ENCODE measurements at places on chromosomes 1 and 21.

- no peak for DNase-seq
Measured at GRCh38 chr1:115748401-115749150, 19.9 kb downstream of the CASQ2 start.

DNA sequence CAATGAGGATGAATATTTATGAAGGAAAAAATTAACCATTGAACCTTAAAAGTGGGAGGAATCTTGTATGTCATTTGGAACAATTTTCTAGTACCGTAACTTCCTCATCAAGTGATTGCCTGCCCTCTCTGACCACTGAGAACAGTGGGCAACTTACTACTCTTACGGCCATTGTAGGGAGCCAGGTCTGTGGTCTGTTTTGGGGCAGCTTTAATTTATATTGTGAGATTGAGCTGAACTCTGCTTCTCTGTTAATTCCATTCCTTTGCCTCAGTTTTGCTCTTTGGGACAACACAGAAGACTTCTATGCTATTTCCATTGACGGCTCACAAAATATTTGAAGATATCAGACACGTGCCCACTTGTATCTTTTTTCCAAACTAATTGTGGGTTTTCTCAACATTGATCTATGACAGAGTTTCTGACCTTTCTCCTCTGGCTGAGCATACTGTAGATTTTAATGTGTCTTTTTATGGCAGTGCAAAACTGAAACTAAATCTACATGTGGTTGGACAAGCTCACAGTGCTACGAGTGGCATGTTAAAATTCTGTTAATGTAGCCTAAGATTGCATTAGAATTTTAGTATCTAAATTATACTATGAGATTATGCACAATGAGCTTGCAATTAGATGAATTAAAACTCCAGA lies 27.8 kb upstream of the ZNF281 start:
- DNase-seq, result no peak

DNA sequence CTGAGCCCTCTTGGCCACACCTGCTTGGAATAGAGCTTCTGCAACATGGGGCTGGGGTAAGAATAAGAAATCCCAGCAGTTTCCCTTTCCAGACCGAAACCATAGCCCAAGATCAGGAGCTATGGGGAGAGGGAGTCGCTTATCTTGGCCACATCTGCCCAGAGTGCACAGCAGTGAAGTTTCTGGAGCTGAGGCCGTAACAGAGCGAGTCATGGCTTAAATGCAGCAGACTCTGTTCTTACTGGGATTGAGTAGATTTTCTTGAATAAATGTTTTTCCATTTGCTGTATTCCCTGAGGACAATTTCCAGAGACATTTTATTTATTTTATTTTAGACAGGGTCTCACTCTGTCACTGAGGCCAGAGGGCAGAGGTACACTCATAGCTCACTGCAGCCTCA lies 33.5 kb downstream of the CFAP57 start:
- DNase-seq, result no peak

DNA sequence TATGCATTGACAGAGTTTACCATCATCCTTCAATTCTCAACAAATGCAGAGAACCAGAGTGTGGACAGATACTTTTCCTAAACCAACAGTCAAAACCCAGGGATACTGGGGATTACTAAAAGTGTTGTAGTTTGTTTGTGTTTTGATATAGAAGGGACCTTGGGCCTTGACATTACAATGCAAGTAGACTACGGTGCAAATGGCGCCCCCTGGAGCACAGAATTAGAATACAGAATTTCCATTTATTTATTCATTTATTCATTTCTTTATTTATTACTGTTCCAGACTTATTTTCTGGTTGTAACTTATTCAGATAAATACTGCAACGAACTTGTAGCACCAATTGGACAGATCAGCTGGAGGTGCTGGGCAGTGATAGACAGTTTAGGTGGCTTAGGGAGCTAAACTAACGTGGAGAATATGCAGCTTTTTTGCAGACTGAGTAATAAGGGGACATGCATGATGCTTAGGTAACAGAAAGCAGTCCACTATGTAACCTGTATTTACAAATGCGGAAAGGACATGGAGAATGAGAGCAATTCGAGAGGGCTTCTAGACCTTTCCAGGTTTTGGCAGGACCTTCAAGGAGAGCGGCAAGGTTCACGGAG lies 42.6 kb downstream of the KIRREL1 start:
- DNase-seq, result no peak

GRCh38 chr1:174999936-175000696 lies at the start of gene CACYBP:
TSS of gene CACYBP (plus strand) at chr1:174999947. CDS start at chr1:175000181, 234 bp downstream.
- DNase-seq, result peak; percentile 11

All from NT2/D1 (cell line).